ENCODE measurements at places on chromosomes 1 and 21. TPM values are rescaled to one million over a fixed set of nuclear protein-coding genes. Genes with fewer than 3 reads are reported as not detected.

GRCh38 chr1:15153842-15154479 lies 414 bp downstream of the TMEM51 start:
- H3K27ac ChIP-seq = peak overlapping the region; percentile 85
- H3K36me3 ChIP-seq = no peaks in the 10 kb centered on the region
- peak; percentile 63 for DNase-seq
- H3K27me3 ChIP-seq = no peaks in the 10 kb centered on the region
- H3K4me3 ChIP-seq = peak overlapping the region; percentile 50

GRCh38 chr1:231192620-231193163 lies 30.8 kb downstream of the TRIM67 start:
- H3K36me3 ChIP-seq = no peaks in the 10 kb centered on the region
- no peak for DNase-seq
- H3K27ac ChIP-seq = no peak overlapping the region
- H3K27me3 ChIP-seq = peaks cover 2% of the 10 kb centered on the region
- H3K4me3 ChIP-seq = no peak overlapping the region

- H3K4me1 ChIP-seq = peaks cover 75% of the 10 kb centered on the region
- H3K36me3 ChIP-seq = peaks cover 24% of the 10 kb centered on the region
- peak; percentile 50 for DNase-seq
- peak overlapping the region; percentile 99 for H3K27ac ChIP-seq
- H3K4me3 ChIP-seq = peak overlapping the region; percentile 84
Measured at GRCh38 chr1:173478094-173478674, 1.0 kb downstream of the PRDX6 start.

- DNase-seq = no peak
- no peaks in the 10 kb centered on the region for H3K4me1 ChIP-seq
- no peaks in the 10 kb centered on the region for H3K36me3 ChIP-seq
- no peaks in the 10 kb centered on the region for H3K27me3 ChIP-seq
- H3K4me3 ChIP-seq = no peak overlapping the region
Measured at GRCh38 chr1:168825820-168826219, 96.8 kb upstream of the DPT start.

DNA sequence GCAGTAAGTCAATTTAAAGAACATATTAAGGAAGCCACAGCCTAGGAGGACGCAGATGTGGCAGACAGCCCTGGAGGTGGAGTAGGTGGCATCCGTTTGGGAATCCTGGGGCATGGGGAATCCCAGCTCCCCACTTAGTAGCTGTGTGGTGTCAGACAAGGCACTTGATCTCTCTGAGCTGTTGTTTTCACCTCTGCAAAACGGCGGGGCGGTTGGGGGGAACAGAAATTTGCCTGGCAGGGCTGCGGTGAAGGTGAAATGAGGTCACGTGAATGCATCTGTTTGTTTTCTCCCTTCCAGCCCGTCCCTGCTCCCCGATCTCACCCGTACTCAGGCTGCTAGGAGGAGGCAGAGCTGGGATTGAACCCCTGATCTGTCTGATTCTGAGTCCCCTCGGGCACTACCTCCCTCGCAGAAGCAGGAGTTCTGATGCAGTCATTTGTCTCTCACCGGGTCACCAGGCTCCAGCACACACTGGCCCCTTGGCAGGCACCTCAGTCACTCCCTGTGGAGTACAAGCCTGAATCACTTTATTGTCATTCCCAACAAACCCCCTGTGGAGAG lies 2.2 kb upstream of the LAPTM5 start:
- no peaks in the 10 kb centered on the region for H3K36me3 ChIP-seq
- H3K4me1 ChIP-seq = no peaks in the 10 kb centered on the region
- no peak overlapping the region for H3K27ac ChIP-seq
- DNase-seq = no peak
- H3K27me3 ChIP-seq = no peaks in the 10 kb centered on the region
- H3K4me3 ChIP-seq = no peak overlapping the region

DNA sequence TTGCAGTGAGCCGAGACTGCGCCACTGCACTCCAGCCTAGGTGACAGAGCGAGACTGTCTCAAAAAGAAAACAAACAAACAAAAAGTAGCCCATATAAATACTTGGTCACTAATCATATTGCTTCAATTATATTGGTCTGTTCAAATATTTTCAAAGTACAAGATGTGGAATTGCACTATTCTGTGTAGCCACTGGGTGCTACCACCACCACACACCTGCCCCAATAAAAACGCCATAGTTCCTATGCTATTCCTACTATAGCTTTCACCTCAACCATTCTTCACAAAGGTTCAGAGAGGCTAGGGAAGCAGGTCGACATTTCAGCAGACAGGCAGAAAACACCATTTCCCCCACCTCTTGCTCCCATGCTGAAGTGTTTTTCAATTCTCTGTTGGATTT lies 16.7 kb downstream of the NDC1 start:
- H3K4me1 ChIP-seq = no peaks in the 10 kb centered on the region
- H3K27ac ChIP-seq = no peak overlapping the region
- no peaks in the 10 kb centered on the region for H3K27me3 ChIP-seq
- H3K4me3 ChIP-seq = no peak overlapping the region
- DNase-seq = no peak

The TMEM200B gene
- 1.2 TPM for polyA plus RNA-seq

GRCh38 chr1:30875916-30876315 lies 32.6 kb downstream of the SDC3 start:
- no peaks in the 10 kb centered on the region for H3K4me1 ChIP-seq
- no peak overlapping the region for H3K27ac ChIP-seq
- no peaks in the 10 kb centered on the region for H3K27me3 ChIP-seq
- H3K36me3 ChIP-seq = no peaks in the 10 kb centered on the region

The ASPM gene
- polyA plus RNA-seq = 1.2 TPM

The FAM78B gene
- 0.17 TPM for polyA plus RNA-seq

DNA sequence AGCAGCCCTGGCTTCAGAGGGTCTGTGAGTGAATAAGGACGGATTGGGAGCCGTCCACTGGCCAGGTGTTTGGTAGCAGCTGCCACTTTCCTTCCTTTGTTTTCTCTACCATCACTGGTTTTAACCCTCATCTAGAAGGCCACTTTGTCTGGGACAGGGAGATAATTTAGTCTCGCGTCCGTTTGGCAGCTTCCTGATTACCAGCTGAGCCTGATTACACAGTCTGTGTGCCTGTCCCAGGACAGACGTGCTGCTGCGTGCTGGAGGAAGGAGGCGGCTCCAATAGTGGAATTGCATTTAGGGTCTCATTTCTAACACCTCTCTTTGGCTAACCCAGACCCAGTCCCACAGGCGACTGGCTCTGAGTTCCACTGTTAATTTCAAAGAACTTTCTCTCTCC lies 24.6 kb upstream of the CASQ2 start:
- H3K4me3 ChIP-seq = no peak overlapping the region
- no peak overlapping the region for H3K27ac ChIP-seq
- H3K36me3 ChIP-seq = no peaks in the 10 kb centered on the region
- DNase-seq = no peak
- H3K4me1 ChIP-seq = no peaks in the 10 kb centered on the region
